ENCODE measurements at places on chromosomes 16 and 17.

DNA sequence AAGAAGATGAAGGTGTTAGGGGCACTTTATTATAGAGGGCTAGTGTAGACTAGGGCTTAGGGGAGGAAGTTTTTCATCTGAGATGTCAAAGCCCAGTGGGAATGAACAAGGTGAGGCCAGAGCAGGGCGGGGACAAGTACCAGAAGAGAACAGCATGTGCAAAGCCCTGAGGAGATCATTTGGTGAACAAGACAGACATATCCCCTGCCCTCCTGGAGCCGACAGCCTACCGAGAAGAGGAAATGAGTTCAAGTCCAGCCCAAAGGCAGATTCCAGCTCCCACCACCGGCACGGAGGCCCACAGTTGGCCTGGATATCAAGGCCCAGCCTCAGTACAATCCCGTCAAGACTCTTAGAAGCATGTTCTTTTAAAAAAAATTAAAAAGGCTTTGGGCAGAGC lies 61.1 kb downstream of the C16orf78 start:
- no peak for DNase-seq

DNA sequence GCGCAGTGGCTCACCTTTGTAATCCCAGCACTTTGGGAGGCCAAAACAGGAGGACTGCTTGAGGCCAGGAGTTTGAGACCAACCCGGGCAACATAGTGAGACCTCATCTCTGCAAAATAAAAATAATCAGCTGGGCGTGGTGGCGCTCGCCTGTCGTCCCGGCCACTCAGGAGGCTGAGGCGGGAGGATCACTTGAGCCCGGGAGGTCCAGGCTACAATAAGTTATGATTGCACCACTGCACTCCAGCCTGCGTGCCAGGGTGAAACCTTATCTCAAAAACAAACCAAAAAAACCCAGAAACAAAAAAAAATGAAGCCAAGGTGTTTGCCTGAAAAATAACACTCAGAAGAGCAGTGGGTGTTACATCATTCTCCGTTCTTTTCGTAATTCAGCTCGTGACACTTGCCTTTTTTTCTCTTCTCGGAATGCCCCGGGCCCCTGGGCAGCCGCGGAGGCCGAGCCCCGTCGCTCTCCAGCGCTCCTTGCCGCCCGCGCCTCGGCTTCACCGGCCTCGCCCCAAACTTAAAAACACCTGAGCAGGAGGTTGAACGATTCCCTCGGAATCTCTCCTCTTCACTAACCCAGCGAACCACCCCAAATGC lies 17.0 kb downstream of the PRCD start:
- no peak for DNase-seq

- no peak for DNase-seq
Observed at GRCh38 chr16:89658221-89658879, 714 bp downstream of the SPATA33 start.

DNA sequence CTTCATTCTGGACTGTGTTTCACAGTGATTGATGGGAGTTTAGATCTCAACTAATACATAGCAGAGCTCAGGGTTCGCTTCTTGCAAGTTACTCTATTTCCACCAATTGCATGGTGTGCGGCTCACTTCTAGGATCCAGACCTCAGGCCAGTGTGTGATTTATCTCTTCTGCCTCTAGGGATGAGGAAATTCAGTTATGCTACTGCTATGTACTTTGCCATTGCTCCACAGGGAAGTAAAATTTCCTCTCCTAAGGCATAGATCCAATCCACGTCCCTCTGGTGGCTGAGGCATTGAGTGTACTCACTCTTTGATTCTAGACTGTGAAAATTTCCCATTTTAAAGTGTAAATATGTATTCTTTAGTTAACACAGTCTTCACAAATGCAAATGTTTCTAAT lies 214.1 kb downstream of the HS3ST3B1 start:
- DNase-seq = no peak

DNA sequence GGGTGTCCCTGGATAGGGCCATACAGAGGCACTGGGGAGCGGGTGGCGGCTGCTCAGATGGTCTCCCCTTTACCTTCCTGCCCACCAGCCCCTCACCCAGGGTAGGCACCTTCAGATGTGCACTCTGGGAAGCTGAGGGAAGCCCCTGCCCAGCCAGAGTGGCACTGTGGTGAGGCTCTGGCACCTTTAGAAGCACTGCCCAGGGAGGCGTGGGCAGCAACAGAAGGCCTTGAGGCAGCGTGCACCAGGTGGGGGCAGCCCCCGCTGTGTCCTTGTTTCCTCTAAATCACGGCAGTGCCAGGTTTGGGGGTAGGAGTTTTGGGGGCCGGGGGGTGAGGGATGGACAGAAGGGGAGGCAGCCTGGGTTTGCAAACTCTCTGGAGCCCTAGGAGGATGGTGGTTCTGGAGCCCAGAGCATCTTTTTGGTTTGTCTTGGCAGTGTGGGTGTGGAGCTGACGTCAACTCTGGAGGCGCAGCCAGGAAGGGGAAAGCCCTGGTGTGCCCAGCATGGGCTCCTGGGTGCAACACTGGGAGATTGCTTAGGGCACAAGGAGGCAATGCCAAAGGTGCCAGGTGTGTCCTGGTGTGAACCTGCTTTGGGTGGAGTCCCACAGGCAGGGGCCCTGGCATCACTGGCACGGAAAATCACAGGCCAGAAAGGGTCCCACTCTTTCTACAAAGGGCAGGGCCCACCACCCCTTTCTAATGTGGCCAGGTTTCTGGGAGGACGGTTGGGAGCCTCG lies 23.1 kb upstream of the CDC42EP4 start:
- no peak for DNase-seq

DNA sequence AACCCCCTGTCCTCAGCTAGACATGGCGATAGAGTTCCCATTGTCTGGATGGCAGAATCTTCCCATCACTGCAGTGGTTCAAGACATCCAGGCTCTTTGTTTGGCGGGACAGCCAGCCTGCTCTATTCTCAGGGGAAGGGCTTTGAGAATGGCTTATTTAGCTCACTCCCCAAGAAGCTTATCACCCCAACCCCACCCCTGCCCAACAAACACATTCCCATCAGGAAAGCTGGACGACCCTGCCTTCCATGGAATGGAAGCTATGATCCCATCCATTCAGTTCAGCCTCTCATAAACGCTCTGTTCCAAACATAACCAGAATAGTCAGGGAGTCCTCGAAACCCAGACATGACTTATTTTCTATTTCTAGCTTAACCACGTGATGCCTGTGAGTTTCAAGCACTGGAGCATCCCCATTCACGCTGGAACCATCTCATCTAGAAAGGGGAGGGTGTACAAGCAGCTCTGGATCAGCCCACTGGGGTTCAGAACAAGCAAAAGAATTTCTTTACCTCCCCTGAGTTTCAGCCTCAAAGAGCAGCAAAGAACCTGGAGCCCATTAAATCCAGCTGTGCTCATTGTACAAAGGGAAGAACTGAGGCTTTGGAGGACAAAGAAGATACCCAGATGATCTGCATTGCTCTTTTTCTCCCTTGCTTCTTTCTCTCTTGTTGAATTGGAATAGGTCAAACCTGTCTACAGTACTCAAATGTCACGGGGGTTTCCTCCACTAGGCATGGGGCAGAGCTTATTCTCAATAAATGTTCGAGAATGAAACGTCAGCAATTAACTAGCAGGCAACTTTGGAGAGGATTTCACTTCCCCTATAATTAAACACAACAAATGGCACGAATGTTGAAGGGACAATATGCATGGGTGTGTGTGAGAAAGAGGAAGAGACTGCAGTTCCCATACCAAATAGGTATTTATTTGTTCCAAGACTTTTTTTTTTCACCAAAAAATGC lies 93.1 kb downstream of the XYLT1 start:
- DNase-seq = peak; percentile 49

DNA sequence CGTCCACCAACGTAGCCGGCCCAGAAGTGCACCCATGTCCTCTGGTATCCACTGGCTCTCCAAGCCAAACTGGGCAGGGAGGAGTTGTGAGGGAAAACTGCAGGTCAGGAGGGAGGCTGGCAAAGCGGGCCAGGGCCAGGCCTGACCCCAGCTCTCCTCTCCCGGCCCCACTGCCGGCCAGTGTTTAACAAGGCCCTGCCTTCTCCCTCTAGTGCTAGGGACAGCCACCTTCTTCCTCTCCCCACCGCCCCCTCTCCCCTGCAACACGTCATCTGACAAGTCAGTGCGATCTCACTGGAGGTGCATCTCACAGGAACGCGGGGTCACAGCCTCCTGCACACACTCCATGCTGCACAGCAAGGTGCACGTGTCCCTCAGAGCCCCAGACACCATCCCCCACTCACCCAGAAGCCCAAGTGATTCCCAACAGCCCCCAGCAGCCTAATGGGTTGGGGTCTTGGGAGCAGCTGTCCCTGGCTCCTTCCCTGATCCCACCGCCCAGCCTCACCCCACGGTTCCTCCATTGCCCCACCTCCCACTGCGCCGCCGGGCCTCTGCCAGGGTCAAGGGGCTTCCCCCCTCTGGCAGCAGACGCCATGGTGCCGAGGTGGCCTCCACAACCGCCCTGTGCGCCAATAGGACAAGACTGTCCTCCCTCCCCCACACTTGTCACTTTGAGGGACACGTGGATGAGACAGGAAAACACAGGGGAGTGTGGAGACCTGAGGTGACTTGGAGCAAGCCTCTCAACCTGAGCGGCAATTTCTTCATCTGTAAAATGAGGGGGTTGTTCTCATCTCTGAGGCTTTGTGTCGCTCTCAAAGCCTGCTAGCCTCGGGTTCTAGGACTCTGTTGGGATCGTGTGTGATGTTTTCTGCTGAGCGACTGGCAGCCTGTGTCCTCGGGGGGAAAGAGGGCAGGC lies 1.1 kb upstream of the ACE start:
- no peak for DNase-seq

DNA sequence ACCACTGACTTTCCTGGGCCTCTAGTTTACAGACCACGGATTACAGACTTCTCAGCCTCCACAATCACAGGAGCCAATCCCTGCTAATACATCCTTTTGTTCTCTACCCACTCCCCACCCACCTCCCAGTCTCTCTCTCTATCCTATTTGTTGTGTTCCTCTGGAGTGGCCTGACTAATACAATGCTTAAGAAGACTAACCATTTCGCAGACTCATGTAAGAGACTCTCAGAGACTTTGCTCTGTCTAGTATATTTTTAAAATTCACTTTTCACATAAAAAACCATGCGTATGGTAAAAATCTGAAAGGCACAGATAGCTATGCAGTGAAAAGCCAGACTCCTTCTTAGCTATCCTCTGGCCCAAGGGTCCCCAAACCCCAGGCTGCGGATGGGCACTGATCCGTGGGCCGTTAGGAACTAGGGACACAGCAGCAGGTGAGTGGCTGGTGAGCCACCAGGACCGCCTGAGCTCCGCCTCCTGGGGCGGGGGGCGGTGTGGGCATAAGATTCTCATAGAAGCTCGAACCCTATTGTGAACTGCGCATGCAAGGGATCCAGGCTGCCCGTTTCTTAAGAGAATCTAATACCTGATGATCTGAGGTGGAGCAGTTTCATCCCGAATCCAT lies 7.6 kb downstream of the PIK3R6 start:
- no peak for DNase-seq

GRCh38 chr16:53209429-53209828 lies 154.6 kb downstream of the CHD9 start:
- no peak for DNase-seq

DNA sequence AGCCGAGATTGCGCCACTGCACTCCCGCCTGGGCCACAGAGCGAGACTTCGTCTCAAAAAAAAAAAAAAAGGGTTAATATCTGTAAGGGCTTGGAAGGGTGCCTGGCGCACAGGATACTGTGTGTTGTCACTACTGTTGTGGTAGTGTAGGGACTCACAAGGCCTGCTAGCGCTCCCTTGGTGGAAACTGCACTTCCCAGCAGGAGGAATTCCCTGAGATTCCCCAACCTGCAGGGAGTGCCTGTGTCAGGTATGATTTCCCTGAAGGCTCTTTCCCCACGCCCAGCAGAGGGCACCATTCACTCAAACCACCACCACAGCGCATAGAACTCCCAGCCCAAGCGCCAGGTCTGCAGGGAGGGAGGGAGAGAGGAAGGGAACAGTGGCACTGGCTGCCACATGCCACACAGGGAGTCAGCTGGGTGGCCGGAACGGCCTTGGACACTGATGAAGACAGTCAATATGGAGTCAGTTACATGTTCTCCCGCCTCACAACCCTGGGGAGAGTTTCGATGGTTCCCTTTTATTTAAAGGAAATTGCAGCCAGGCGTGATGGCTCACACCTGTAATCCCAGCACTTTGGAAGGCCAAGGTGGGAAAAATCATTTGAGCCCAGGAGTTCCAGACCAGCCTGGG lies 32.7 kb upstream of the CDH1 start:
- peak; percentile 34 for DNase-seq

DNA sequence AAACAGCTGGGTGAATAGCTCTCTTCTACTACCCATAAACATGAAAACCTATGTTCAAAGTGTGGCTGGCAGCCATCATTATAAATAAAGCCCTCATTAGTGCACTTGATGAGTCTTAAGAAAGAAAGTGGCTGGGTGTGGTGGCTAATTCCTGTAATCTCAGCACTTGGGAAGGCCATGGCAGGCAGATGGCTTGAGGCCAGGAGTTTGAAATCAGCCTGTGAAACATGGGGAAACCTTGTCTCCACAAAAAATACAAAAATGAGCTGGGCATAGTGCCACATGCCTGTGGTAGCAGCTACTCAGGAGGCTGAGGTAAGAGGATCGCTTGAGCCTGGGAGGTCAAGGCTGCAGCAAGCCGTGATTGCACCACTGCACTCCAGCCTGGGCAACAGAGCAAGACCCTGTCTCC lies 28.3 kb upstream of the APPBP2 start:
- no peak for DNase-seq

DNA sequence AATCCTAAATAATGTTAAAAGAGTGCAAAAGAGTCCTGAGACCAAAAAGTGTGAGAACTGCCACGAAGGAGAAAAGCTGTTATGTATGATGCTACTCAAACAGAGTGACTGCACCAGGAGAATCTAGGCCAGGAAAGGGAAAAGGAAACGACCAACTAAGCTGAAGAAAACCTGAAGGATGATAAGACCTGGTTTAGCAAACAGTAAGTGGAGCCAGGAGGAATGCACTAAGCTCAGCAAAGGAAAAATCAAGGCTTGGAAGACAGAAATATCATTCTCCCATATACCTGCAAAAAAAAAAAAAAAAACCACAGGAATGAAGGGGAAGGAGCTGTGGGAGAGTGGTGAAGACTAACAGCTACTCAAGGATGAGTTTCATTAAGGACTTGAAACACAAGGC lies 21.1 kb downstream of the CMC2 start:
- DNase-seq = no peak
